T follicular helper cell (primary cell): ENCODE measurements at places on chromosomes 1 and 21.

GRCh38 chr1:81584398-81584797, 216.3 kb upstream of the ADGRL2 start:
- DNase-seq = no peak

DNA sequence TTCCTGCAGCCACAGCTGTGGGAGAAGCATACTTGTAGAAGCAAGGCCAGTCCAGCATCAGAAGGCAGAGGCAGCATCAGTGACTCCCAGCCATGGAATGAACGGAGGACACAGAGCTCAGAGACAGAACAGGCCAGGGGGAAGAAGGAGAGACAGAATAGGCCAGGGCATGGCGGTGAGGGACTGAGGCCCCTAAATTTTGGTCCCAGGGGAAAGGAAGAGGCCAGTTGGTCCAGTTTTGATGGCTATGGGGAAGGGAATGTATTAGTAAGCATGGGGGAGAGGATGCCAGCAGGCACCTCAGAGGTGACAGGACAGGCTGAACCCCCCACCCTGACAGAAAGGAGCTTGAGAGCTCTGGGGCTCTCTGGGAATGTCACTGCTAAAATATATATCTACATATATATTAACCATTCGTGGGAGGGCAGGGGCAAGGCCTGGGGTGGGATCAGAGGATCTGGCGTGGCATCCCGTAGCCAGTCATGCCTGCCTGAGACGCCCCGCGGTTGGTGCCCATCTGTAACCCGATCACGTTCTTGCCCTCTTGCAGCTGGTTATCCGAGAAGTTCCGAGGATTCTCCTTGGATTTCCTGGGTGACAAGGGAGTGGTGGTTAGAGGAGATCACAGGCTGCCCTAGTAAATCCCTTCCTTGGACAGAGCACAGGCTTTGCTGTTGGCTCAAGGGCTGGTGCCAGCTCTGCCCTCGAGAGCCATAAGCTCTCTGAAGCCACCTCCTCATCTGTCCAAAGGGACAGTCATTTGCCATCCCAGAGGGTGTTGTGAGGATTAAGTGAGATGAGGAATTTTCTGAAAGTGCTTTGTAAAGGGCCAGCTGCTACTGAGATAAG, 6.7 kb downstream of the TAGLN2 start:
- no peak for DNase-seq

- DNase-seq = no peak
Measured at GRCh38 chr1:198549866-198550265, 9.4 kb upstream of the ATP6V1G3 start.

DNA sequence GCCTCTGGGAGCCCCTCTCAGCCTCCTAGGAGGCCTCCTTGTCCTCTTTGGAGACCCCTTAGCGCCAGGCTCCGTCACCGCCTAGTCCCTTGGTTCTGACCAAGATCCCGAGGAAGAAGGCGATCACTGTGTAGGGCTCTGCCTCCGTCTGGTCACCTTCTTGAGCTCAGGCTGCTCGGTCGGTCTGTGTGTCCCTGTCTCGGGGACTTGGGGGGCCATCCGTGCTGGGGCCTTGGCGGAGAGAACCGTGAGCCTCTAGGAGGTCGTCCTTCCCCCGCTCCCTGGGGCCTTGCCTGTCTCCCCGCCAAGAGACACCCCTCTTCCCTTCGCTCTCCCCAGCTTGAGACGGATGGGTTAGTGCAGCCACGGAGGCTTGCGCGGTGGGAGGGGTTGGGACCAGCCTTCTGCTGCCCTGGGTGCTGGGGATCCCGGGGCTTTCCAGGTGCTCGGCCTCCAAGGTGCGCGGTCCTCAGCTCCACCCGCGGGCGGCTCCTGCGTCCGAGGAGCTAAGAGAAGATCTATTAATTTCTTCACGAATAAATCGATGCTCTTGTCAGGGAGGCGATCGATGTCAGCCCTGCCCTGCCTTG, 701 bp upstream of the INSRR start:
- DNase-seq = no peak

DNA sequence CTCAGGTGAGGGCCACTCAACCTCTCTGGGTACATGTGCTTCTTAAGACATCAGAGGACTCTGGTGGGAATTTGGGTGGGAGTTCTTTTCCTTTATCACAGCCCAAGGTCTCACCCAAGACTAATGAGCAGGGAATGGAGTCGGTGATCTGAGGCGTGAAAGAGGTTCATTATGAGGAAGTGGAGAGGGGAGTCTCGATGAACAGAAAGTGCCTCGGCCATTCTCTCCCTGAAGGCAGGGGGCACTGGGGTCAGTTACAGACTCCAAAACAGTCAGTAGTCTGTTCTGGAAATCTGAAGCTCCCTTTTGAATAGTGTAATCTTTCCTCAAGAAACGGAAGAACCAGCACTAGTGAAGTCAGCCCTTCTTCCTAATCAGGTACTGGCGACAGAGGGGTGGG, 36.2 kb downstream of the HSD3B2 start:
- no peak for DNase-seq

DNA sequence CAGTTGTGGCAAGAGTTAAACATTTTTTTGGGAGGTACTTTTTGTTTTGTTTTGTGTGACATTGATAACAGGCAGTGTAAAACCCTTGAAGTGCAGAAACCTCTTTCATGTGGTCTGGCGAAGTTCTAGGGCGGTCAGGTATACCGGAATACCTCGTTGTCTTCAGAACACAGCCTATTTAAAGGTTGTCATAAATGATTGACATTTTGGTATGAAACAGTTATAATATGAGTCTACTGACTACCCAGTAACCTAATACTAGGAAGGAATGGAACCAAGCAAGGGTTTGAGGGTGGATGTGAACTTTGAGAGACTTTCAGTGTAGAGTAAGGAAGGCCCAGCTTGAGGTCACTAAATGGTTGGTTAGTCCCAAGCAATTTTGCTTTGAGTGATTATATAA, 40.5 kb downstream of the PATJ start:
- peak; percentile 61 for DNase-seq

GRCh38 chr1:192887426-192887825, 78.6 kb downstream of the RGS2 start:
- no peak for DNase-seq
